Myocyte (in vitro differentiated cells): ENCODE measurements at places on chromosomes 7 and 10. TPM values are rescaled to one million over a fixed set of nuclear protein-coding genes. Genes with fewer than 3 reads are reported as not detected.

- DNase-seq, result peak; percentile 89
Measured at GRCh38 chr7:137953665-137954470, 48.0 kb downstream of the CREB3L2 start.

DNA sequence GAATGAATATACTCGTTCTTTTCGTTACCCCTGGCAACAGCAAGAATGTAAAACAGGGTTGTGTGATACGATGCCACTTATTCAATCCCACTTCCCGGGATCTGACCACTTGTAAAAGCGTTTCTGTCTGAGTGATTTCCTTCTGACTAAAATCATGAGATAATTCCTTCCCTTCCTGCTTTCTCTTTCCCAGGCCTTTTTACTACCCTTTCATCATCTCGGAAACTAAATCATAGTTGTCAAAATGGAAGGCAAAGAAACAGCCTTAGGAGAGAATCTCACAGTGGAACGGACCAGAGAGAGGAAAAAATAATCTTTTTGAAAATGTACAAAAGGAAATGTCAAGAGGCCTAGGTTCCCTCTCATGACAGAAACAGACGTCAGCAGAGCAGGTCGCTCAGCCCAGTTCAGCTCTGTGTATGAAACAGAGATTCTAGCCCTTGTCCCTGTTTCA lies 29.8 kb downstream of the DIP2C start:
- peak; percentile 52 for DNase-seq

- DNase-seq, result no peak
Measured at GRCh38 chr7:7705318-7705717, 13.1 kb downstream of the RPA3 start.

- DNase-seq, result no peak
Measured at GRCh38 chr7:14071045-14071444, 81.6 kb upstream of the ETV1 start.

DNA sequence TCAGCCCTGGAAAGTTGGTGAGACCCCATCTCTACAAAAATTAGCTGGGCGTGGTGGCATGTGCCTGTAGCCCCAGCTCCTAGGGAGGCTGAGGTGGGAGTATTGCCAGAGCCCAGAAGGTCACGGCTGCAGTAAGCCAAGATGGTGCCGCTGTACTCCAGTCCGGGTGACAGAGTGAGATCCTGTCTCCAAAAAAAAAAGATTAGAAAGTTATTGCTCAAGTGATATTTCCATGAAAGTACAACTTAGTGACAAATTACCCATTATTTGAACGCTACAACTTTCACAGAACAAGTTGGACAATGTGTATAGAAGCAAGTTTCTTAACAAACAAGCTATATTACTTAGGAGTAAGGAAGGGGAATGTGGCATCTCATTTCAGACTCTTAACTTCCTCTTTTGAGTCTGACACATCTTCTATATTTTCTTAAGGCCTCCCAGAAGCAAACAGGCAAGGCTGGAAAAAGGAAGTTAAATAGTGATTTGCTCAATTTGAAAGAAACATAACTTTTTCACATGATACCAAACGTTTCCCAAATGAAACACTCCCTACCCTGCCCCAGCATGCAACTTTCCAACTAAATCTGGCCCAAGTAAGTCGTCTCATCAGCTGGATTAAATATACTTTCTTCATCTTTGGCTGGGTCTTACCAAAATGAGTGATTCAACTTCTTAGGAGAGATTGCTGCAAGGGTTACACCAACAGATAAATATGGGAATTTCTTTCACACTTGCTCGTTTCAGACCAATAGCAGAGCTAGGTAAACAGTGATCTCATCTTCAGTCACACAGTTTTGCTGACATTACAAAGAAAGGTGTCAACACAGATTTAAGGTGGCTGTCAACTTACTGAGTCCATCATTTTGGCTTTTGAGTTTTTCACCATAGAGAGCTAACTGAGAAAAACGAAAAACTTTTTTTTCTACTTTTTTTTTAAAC lies 66.3 kb upstream of the KLF6 start:
- no peak for DNase-seq

- DNase-seq, result no peak
Measured at GRCh38 chr7:21028186-21028585, 241.5 kb upstream of the SP8 start.

DNA sequence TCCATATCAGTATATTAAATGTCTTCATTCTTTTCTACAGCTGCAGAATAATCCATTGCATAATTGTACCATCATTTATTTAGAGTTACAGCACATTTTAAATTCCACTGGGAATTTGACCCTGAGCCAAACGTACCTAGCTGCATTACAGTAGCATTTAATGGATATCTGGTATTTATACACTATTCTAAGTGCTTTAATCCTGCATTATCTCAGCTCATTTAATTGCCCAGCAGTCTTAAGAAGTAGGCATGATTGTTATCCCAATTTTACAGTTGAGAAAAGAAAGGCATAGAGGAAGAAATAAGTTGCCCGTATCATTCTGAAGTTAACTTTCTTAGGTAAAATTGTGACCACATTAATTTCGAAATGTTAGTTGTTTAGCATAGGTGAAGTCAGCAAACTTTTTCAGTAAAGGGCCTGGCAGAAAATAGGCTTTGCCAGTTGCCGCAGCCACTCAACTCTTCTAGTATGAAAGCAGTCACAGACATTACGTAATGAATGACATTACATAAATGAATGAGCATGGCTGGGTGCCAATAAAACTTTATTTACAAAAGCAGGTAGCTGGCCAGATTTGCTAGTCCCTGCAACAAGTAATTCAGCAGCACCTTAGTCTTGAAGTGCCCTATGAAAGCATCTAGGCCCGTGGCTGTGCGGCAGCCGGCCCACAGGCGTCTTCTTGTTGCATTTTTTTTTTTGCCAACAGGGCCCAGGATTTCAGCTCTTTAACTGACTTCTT lies 30.0 kb downstream of the GUSB start:
- DNase-seq, result peak; percentile 62

DNA sequence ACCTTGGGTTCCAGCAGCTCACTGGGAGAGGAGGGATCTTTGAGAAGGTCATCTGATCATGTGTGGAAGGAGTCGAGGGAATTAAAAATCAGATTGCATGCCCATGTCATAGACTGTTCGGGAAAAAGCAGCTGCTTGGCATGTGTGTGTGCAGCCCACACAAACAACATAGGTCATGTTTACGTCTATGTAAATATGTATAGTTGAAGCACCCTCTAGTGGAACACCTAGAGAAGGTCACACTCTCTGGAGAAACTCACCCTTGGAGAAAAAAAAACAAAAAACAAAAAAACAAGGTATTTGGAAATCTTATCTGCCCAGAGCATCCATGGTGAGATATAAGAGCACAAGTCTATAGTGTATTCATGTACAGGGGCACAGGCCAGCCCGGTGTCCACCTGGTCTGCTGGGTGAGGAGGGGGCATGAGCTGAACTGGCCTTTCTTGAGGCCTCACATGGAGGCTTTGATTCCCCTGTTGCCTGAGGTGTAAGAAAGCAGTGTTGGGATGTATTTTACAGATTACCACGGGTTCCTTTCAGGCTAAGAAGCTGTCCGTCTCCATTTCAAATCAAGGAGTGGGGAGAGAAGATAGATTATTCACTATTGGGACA lies 98.0 kb downstream of the NPY start:
- DNase-seq, result peak; percentile 22

DNA sequence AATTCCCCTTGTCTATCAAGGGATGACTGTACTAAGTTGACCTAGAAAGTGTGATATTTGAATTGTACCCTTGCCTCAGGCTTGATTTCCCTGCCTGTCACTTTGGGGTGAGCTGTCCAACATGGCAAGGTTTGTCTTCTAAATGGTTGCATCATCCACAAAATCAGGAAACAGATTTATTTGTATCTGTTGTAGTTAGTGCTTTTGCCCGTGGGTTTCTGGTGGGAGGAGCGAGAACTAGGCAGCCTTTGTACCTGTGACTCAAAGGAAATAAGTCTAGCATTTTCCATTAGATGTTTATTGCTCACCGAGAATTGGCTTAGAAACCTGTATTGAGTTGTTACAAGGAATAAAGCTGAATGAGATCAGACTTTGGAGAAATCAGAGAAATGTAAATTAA lies 650.8 kb downstream of the LRMDA start:
- no peak for DNase-seq

DNA sequence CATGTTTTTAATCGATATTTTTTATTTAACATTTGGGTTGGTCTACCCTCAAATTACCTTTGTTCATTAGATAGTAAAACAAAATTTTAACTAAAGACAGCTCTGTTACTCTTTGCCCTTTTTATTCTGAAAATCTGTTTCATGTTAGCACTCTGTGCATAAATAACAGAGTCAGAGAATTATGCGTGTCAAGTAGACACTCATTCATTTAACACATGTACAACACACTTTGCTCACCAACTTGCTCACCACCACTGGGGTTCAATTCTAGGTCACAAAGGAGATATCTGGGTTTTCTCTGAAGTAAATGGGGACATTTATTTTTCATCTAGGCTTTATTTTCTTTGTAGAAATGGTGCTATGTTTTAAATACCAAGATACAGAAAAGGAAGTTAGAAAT lies 457.4 kb upstream of the SEMA3D start:
- DNase-seq, result no peak

GRCh38 chr10:30127120-30127541 lies 67.7 kb upstream of the JCAD start:
- no peak for DNase-seq

DNA sequence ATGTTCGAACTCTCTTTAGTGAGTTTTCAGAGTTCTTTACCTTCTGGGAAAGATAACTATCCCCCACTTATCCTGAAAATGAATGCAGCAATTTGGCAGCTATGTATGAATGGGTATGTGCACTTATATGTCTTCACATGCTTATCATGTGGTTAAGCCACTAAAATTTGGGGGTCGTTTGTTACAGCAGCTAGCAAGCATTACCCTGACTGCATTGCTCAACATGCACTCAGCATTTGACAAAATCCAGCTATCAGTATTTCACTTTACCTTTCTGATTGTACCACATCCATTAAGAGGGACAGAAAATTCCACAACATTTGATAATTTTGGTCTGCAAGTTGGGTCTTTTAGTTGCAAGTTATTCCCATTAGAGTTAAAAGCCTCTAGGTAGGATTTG lies 9.7 kb downstream of the CUZD1 start:
- DNase-seq, result no peak

DNA sequence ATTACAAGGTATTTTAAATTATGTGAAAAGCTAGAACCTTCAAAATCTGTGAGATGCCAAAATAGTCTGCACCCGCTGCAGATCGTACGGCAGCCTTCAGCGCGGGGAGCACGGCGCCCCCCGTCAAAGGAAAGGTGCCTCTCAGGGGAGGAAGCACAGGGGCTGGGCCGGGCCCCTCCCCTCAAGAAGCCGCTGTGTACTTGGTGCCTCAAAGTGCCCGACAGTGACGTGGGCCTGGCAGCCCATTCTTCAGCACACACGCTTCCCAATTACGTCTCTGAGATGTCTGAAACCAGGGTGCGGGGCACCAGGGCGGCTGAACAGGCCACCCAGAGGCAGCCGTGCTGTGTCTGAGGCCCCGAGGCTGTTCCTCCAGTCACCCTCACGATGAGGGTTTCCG lies 116.1 kb downstream of the INPP5A start:
- no peak for DNase-seq

DNA sequence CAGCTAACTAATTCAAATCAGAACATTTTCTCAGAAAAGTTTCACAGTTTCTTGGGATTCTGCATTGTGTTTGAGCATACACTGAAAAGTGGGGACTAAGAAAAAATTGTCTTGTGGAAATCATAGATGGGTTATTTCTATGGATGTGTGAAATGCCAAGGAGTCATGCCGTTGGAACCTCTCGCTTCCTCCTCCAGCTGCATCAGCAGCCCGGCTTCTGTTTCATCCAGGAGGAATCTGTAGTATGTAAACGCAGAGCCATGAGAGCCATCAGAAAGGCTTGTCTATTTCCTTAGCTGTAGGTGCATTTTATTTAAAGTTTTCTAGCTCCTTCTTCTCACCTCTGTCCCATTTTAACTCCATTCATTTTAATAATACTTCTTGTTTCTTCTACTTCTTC lies 1144.1 kb downstream of the GATA3 start:
- no peak for DNase-seq

DNA sequence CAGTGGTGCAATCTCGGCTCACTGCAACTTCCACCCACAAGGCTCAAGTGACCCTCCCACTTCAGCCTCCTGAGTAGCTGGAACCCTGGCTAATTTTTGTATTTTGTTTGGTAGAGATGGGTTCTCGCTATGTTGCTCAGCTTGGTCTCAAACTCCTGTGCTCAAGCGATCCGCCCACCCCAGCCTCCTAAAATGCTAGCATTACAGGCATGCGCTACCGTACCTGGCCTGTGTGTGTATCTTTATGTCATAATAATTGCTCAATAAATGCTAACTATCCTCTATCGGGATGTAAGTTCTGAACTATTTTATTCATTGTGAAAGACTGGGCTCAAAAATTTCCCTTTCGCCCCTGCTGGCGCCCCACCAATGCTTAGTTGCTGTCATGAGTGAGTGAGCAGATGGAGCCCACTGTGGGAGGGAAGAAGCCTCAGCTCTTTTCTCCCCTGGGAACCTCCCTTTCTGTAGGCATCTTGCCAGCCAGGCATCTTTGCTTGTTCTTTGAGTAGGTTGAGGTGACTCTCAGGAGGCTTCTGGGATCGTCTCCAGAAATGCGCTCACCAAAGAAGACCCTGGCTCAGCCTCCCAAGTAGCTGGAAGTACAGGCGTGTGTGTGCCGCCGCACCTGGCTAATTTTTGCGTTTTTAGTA lies 38.3 kb downstream of the CAMK1D start:
- DNase-seq, result no peak

DNA sequence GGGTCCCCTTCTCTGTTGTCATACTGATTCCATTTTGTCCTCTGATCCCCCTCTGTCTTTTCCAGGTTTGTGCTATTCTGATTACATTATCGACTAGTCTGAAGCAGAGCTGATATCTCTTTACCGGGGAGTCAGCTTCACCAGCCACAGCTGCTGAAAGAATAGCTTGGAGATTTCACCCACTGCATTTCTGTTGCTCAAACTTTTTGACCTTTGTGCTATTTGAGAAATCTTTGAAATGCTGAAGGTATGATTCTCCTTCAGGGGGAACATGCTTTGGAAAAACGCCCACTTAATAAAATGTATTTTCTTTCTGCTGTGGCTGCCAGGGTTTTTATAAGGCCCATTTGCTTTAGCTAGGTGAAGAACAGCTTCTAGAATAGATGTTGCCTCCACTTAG lies 197.8 kb upstream of the TCF7L2 start:
- no peak for DNase-seq

GRCh38 chr7:155598810-155599210 lies 45.7 kb upstream of the RBM33 start:
- DNase-seq, result peak; percentile 88

DNA sequence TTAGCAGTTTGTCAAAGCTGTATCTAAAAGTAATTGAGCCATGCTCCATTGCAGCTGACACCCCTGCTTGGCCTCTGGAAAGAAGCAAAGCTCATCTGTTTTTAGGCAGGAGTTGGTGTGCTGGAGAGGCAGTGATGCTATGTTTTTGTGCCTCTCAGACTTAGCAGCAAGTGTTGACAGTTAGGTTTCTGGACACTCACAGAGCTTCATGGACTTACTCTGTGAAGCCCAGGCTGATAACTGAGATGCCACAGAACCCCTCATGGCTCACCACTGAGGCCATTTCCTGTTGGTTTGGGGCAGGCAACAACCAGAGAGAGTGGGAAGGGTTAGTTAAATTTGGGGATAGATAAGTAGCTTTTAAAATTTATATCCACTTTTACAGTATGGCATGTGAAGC lies 59.8 kb downstream of the BTAF1 start:
- peak; percentile 3 for DNase-seq

- DNase-seq, result no peak
Measured at GRCh38 chr10:127928021-127928806, 21.3 kb downstream of the PTPRE start.

Gene NUDT13
- total RNA-seq, result 2.6 and 4.6 TPM in 2 replicates

Gene KCNMA1
- 11.9 and 15.3 TPM in 2 replicates for total RNA-seq

Gene VWDE
- not detected in 2 replicates for total RNA-seq

Gene CNNM1
- total RNA-seq, result not detected in 2 replicates

Gene CYP3A4
- 0.11 TPM in 1 of 2 replicates, not detected in the other for total RNA-seq

Gene CYP2C18
- 0.16 TPM in 1 of 2 replicates, not detected in the other for total RNA-seq

Gene WDR86
- total RNA-seq, result 0.42 TPM in 1 of 2 replicates, not detected in the other

Gene SPDYE8
- not detected in 2 replicates for total RNA-seq

Gene HACD1
- 123 and 217 TPM in 2 replicates for total RNA-seq
